Mesendoderm (in vitro differentiated cells): ENCODE measurements at places on chromosomes 12 and 14.

DNA sequence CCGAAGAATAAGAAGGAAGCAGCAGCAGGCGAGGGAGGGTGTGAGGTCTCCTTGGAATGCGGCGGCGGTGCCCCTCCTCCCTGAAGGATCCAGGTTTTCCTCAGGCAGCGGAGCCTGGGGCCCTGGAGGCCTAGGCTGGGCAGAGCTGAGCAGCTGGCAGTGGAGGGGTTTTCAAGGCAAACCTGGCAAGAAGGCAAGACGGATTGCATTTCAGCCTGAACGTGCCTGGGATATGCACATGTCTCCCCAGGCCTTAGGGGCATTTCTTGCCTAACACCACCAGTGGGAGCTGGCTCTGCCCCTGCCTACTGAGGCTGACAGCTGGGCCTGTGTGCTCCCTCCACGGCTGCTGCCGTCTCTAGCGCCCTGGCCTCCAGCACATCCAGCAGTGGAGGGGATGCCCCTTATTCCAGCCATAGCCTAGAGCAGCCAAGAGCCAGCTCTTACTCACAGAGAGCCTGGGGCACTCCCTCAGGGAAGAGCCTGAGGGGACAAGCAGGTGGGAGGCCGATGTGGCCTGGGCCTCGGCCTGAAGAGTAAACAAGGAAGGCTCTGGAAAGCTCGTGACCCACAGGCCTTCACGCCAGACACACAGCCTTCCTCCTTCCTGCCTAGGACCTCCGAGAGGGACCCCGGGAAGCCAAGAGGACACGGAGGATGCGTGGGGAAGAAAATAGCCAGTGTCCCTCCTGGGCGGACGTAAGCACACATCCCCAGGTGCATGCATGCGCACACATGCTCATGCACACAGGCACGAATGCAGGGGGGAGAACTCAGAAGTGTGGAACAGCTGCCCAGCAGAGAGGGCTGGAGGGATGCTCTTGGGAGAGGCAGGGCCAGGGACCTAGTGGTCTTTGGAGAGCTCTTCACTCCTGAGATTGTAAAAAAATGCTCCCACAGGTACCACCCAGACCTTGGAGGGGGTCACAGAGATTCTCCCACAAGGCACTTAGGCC lies 23.0 kb upstream of the EIF2B2 start:
- DNase-seq: peak; percentile 92

DNA sequence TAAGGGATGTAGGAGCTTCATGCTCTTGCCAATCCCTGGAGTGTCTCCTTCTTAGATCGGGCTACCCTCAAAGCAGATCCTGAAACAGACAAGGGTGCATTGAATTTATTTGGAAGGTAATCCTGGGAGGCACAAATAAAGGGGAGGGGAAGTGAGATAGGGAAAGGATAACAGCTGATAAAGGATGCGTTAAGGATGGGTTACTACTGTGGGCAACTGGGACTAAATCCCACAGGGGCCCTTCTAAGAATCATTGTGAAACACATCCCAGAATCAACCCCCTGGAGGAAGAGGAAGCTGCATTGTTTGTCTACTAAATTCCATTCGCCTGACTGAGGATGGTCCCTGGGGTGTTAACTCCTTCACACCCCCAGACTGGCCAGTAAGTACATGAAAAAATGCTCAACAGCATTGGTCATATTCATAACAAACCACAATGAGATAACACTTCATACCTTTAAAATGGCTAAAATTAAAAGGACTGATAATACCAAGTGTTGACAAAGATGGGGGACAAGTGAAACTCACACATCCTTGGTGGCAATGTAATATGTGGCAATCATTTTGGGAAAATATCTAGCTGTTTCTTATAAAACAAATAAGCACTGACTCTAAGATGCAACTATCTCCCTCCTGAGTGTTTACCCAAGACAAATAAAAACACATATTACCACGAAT lies 37.0 kb upstream of the CMKLR1 start:
- peak; percentile 78 for DNase-seq

DNA sequence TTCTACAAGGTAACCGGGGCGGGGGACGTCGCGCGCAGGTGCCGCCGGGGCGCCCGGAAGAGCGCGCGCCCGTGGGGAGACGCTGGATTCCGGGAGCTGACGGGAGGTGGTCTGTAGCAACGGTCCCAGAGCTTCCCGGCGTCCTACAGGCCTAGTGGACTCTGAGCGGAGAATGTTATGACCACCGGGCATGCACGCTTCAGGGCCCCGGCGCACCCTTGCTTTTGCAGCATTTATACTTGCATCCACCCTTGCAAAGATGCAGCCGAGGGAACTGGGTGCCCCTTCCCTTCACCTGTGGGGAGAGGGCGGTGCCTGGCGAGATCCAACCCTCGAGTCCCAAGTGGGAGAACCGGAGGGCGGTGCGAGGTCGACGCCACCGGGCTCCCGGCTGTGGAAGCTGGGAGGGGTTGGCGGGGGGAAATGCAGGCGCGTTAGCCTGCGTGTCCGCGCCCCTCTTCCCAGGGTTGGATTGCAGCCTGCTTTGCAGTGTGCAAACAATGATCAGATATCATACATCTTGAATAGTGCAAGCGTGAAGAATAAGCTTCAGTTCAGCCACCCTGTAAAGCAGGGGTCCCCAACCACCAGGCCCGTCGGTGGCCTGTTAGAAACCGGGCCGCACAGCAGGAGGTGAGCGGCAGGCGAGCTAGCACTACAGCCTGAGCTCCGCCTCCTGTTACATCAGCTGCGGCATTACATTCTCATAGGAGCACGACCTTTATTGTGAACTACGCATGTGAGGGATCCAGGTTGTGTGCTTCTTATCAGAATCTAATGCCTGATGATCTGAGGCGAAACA lies 576 bp downstream of the ERP29 start:
- DNase-seq: peak; percentile 91

DNA sequence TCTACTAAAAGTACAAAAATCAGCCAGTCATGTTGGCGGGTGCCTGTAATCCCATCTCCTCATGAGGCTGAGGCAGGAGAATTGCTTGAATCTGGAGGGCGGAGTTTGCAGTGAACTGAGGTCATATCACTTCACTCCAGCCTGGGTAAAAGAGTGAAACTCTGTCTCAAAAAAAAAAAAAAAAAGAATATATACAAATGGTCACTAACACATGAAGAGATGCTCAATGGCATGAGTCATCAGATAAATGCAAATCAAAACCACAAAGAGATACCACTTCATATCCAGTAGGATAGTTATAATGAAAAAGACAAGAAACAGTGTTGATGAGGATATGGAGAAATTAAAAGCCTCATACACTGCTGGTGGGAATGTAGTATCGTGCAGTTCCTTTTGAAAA lies 33.6 kb upstream of the METAP2 start:
- no peak for DNase-seq

DNA sequence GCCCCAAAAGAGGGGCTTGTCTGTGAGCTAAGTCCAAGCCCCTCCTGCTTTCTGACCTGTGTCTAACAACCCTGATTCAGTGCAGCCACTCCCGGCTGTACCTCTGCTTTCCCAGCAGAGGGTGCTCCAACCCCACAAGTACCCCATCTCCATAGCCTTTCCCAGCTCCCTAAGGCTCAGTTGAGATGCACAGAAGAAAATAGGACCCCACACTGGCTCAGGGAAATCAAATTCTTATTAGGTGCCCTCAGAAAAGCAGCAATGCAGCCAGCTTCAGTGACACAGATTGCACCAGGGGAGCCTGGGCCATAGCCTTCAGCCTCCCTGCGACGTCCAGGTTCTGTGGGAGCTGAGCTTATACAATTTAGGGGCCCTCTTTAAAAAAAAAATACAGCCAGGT lies 49.9 kb downstream of the LRRC74A start:
- peak; percentile 83 for DNase-seq

DNA sequence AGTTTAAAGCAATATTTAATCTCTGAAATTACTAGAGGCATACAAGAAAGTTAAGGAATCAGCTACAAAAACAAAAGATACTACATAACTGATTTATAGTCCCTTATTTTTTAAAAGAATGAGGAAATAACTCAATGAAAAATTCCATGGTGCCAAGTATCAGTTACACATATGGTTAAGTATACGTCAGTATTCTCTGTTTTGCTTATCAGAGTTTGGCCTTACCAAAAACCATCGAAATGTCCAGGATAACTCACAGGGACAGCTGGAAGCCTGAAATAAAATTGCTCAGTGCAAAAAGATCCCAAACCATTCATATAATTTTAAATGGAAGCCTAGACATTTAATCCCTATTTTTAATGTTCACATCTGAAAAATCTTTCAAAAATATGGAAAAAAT lies 3.6 kb downstream of the CFL2 start:
- DNase-seq: no peak

DNA sequence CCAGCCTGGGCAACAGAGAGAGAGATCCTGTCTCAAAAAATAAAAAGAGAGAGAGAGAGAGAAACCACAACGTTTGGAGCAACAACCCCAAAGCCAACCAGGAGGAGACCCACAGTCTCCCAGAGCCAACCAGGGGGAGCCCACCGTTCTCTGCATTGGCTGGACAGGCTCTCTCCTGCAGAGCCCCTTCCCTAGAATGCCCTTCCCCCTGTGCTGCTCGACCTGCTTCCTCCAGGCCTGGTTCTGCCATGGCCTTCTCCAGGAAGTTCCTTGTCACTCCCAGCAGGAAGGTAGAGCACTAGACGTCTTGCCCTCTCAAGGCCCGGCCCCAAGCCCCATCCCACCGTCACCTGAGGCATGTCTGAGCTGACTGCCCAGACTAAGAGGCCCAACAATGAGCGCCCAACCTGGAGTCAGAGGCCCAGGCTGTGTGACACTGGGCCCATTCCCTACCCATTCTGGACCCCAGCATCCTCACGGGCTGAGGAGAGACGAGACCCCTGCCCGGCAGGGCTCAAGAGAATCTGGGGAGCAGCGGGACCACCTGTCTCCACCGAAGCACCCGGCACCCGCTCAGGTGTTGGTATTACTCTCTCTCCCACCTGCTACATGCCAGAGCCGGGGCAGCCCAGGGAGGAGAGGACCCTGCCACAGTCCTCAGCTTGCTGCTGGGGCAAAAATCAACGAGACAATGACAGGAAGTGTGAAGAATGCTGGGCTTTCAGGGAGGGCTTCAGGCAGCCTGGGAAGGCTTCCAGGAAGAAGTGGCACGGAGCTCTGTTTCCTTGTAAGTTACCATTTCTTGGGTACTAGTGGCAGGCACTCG lies 61.2 kb downstream of the DIO3 start:
- DNase-seq: peak; percentile 14

DNA sequence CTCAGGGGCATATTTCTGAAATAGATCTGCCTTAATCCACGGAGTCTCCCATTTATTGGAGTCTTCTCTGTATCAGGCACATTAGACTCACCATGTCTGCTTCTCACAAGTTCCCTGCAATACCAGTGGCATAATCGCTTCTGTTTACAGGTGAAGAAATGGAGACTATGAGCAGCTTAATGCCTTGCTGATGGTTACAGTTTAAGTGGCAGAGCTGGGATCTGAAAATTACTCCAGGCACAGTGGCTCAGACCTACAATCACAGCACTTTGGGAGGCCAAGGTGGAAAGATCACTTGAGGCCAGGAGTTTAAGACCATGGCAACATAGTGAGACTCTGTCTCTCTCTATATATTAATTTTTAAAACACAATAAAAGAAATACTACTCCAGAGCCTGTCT lies 7.3 kb upstream of the RIC8B start:
- DNase-seq: no peak

DNA sequence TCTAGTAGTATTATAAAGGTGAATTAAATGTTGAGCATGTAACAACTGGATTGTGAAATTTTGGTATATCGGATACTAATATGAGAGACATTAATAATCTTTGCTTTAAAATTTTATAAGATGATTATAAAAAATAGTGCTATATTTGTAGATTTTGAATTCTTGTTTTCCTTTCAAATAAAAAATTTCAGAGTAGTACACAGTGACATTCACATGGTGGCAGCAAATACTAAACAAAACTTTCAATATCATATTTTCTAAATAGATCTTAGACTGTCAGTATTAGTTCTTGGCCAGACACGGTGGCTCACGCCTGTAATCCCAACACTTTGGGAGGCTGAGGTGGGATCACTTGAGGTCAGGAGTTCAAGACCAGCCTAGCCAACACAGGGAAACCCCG lies 166.0 kb downstream of the NAV3 start:
- DNase-seq: no peak

DNA sequence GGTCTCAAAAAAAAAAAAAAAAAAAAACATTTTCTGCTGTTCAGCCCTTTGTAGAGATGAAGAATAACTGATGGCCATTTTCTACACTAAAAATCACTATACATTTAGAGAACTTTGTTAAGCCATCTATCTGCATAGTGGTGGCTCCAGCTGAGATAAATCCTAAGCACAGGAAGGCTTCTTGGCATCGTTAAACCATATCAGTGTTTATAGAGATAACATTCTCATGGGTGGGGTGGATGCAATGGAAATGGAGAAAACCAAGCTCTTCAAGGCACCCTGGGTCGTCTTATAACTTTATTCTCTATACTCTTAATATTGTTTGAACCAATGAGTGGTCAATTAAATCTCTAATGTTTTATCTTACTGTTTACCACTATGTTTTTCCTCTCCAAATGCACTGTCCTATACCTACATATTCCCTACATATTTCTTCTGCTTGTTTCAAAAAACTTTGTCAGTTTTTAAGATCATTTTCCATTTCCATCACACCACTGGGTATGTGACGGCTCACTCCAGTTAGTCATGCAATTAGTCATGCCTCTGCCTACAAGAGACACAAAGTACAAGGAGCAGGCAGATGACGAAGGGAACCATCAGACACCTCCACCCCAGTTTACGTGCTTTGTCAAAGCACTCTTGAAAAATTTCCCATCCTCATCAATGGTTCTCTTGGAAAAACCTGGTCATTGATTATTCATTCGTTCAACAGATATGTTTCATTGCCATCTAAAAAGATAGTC lies 119.3 kb upstream of the OVCH1 start:
- DNase-seq: peak; percentile 27

GRCh38 chr12:66768293-66768692 lies 89.4 kb upstream of the GRIP1 start:
- no peak for DNase-seq

DNA sequence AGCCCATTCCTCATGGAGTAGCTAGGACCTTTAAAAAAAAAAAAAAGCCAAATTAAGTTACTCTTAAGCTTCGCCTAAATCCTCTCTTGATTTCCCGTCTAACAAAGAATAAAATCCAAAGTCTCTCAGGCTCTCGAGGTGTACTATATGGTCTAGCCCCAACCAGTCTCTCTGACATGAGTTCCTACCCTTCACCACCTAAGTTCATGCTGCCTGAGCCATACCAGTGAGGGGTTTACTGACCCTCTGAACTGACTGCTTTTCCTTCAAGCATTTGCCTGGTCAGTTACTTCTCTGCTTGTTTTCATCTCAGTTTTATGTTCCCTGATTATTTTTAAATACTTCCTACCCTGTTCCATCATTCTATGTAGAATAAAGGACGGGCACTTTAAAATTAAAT lies 58.2 kb upstream of the KCNMB4 start:
- no peak for DNase-seq

GRCh38 chr12:79537675-79538074 lies 153.1 kb downstream of the PAWR start:
- no peak for DNase-seq
